ENCODE measurements at places on chromosomes 4 and X.
A peak's percentile ranks its signal among the peaks of the same experiment; 100 is the strongest.

GRCh38 chr4:78691334-78691754 is 84.8 kb upstream of the BMP2K start:
- no peak for DNase-seq

- no peak for DNase-seq
Measured at GRCh38 chrX:9302381-9302780, 162.5 kb upstream of the TBL1X start.

- peak; percentile 70 for DNase-seq
Measured at GRCh38 chrX:135740681-135741149, 27.3 kb downstream of the CT45A1 start.

GRCh38 chr4:162699629-162700028 is 467.1 kb downstream of the NAF1 start:
- DNase-seq: no peak

DNA sequence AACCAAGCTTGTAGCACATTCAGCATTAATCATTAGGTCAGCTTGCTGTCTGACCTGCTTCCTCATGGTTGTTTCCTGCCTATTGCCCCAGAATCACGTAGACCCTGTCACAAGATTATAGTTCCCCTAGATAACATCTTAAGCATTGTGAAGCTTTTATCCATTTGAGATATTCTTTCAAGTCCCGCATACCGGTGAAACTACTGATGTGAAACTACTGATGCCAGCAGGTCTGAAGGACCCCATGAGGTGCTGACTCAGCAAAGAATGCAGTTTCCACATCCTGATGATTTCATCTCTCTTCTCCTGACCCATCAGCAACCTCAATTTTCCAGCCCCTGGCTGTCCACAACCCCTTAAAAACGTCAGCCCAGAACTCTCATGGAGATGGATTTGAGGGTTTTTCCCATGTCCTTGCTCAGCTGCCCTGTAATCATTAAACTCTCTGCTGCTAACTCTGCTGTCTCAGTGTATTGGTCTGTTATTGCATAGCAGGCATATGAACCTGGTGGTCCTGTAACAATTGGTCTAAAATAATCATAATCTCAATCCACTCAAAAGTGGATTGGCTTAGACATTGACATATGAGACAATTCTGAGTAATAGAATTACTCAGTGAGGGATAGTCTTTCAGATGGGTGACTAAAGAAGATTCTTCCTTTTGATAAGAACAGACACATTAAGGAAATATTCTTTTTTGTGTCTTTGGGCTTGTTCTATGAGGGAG is 26.3 kb upstream of the UBA6 start:
- no peak for DNase-seq

DNA sequence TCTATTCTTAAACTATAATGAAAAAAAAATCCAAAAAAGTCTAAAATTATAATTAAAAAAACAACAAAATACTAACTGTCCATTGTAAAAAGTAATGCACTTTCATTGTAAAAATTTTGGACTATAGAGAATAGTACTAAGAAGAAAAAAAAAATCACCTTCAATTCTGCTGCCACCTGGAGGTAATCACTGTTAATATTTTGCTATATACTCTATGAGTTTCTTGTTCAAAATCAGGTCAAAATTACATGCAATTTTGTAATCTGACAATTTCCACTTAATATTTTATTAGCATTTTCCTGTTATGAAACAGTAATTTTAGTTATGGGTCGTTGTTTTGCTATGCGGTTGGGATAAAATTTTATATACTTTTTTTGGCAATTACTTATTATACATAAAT is 62.0 kb downstream of the HTT start:
- no peak for DNase-seq

DNA sequence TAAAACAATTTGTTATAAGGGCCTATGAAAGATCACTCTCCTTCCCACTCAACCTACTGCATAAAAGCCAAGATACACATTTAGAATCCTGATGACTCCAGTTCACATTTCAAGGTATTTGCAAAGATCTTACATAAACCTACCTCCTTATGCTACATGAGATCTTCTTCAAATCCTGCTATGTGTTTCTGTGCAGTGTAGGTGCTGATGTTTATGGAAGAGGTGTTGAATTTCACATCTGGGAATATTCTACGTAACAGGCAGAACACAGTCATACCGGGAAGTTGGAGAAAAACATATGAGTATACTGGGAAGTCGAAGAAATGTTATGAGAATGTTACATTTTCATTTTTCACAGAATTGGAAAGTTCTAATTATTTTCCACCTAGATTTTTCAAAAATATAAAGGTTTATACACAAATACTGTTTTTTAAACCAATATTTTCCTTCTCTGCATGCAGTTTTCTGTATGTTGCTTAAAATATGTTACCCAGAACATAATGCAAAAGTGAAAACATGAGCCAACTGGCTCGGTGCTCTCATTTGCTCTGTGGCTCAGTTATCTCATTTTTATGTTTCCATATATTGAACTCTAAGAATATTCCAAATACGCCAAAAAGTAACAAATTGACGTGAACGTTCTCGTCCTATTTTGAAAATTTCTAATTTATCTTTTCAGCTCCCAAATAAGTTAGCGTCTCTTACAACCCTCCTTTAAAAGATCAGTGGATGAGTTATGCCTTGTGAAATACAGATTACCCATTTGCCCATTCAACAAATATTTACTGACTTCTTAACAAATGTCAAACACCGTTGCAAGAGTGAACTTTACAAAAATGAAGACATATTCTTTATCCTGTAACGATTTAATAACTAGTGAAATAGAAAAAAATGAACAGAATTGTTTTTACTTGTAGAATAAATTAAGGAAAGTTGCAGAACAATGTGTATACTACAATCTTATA is 899.3 kb downstream of the STIM2 start:
- no peak for DNase-seq

GRCh38 chr4:76874176-76874575 is 23.8 kb downstream of the SOWAHB start:
- DNase-seq: peak; percentile 53

GRCh38 chrX:53195401-53195800 is 29.6 kb downstream of the KDM5C start:
- DNase-seq: no peak

- no peak for DNase-seq
Measured at GRCh38 chrX:78708816-78709215, 38.7 kb upstream of the LPAR4 start.

DNA sequence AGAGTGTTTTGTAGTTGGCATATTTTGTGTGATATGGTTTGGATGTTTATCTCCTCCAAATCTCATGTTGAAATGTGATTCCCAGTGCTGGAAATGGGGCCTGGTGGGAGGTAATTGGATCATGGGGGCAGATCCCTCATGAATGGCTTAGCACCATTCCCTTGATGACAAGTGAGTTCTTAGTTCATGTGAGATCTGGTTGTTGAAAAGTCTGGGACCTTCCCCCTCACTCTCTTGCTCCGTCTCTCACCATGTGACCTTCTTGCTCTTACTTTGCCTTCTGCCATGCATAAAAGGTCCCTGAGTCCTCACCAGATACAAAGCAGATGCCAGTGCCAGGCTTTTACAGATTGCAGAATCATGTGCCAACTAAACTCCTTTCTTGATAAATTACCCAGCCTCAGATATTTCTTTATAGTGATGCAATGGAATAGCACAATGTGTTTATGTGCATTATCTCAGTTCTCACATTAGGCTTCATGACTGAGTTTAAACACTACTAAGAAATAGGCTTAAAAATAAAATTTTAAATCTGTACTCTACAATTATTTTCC is 1348.8 kb downstream of the STIM2 start:
- DNase-seq: no peak

- DNase-seq: peak; percentile 80
Measured at GRCh38 chrX:111447298-111447697, 35.3 kb upstream of the DCX start.

DNA sequence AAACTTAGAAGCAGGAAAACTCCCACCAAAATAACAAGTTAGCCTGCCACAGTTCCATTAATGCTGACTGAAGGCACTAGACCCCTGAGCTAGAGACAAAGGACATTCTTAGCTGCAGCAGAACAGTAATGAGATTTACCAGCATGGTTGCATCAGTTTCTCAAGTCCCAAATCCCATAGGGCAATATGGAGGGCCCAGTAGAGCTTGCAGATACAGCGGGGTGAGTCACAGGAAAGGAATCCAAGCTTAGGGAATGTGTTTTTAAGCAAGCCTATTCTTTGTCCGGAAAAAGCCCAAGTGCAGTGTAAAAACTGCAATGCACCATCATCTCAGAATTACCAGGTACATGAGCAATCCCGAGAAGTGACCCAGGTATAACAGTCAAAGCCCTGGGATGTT is 51.3 kb upstream of the EXOC1L start:
- DNase-seq: peak; percentile 82

DNA sequence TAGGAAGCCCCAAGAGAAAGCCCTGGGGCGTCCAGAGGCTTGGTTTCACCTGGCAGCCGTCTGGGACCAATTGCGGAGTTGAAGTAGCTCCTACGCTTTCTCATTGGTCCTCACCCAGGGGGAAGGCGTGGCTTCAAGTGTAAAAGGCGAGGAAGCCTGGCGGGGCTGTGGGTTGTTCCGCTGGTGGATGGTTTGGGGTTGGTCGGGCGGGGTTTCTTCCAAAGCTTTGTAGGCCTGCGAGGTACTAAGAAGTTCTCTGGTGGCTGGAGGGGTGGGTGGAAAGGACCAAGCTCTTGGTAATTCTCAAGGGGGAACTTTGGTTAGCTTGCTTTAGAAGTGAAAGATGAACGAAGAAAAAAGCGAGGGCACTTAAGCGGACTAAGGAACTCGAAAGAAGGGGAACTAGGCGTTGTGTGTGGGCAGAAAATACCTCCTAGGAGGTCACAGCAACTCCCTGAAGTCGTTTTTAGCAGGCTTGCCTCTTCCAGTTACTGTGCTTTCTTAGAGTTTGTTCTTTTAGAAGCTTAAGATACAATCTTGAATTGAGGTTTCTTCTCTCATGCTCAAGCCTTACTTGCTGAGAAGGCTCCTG is 36.6 kb downstream of the CCNG2 start:
- DNase-seq: peak; percentile 92

Measured in endodermal cell (in vitro differentiated cells).